ENCODE measurements at places on chromosomes 6 and 20.

- DNase-seq, result no peak
These were observed 222.4 kb downstream of the CD83 start for GRCh38 chr6:14339711-14340584.

- DNase-seq, result peak; percentile 14
These were observed 1.2 kb downstream of the MYB start for GRCh38 chr6:135182071-135183001.

DNA sequence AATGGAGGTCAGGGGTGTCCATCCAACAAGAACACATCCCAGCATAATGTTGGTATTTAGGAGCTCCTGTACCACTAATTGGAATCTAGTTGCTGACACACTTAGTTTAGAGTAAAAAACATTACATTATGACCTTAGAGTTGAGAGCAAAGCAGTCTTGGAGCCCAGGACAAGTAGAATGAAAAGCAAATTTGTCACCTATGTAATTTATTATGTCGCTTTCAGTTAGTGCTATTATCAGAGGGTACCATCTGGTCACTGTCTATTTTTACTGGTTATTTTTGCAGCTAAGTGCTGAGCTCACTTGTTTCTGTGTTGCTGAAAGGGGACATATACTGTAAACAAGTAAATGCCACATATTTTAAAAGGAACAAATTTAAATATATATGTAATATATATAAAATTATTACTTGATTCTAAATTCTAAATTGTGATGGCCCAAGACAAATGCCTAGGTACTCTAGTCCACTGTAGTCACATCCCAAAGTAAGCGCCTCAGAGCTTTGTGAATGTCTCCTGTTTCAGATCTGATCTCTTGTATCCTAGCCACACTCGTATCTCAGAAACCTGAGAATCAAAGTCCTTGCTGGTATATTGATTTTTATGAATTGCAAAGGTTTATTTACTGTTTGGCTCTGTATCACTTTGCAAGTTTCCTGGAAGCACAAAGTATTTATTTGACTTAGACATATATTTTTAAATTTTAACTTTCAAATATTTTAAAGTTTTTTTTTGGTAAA lies 148.6 kb upstream of the MAN1A1 start:
- no peak for DNase-seq

GRCh38 chr6:39952167-39952566 lies 17.9 kb upstream of the MOCS1 start:
- no peak for DNase-seq

DNA sequence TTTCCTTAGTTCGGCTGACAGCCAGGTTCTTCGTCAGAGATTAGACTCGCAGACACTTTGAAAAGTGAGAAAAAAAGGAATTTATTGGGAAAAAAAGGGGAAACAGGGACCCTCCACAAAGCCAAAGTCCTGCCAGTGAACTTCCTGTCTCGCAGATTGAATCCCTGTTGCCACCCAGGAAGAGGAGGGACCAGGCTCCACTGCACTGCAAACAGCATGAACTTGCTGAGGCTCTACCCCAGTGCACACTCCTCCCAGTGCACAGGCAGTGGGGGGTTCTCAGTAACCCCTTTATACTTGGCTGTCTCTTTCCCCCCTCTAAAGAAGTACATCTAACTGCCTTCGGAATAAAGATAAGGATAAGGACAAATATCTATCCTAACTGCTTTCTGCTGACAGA lies 959.0 kb downstream of the GRIK2 start:
- DNase-seq, result no peak

- no peak for DNase-seq
These were observed 210.1 kb upstream of the CCN2 start for GRCh38 chr6:132161283-132161682.

DNA sequence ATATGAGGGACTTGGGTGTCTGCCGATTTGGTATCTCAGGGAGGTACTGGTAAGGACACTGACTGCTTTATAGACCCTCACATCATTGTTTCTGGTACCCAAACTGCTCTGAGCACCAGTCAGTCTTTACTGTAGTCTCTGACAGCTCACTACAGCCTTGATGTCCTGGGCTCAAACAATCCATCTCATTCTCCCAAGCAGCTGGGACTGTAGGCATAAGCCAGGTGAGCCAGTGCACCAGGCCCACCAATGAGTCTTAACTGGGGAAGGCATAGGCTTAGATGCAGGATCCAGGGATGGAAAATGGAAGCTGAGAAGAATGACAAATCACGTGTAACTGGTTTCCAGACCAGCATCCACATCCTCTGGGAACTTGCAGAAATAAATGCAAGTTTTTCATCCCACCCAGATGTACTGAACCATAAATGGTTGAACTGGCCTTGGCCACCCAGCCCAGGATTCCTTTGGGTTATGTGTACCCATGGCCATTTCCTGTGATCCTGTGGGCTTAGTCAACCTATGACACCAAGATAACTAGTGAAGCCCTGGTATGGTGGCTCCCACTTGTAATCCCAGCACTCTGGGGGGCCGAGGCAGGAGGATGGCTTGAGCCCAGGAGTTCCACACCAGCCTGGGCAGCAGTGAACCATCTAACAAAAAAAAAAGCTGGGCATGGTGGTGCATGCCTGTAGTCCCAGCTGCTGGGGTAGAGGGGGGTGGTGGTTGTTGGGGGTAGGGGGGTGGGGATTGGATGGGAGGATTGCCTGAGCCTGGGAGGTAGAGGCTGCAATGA lies 5.8 kb downstream of the TUBB start:
- no peak for DNase-seq

- DNase-seq, result no peak
These were observed 49.3 kb downstream of the SPATA2 start for GRCh38 chr20:49866051-49866450.

GRCh38 chr6:27867945-27868300 lies 44.3 kb downstream of the OR2B2 start:
- DNase-seq, result no peak

DNA sequence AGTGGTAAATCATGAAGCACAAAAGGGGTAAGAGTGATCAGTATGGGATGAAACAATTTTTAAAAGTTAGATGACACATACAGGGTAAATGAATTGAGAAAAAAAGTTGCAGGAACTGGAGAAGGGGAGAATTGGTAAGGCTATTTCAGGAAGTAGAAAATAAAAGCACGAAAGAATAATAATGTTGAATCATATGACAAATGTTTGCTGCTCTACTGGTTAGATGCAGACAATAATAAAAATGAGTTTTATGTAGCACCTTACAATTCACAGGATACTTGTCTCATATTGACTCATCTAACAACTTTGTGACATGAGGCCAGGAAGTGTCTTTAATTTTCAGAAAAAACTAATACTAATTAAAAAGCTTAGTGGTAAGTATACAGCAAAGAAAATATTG lies 566.5 kb upstream of the MARCKS start:
- no peak for DNase-seq

- DNase-seq, result no peak
These were observed 664.3 kb downstream of the RFPL4B start for GRCh38 chr6:113011389-113011788.

- no peak for DNase-seq
These were observed 127.8 kb downstream of the SOD2 start for GRCh38 chr6:159565181-159565710.

DNA sequence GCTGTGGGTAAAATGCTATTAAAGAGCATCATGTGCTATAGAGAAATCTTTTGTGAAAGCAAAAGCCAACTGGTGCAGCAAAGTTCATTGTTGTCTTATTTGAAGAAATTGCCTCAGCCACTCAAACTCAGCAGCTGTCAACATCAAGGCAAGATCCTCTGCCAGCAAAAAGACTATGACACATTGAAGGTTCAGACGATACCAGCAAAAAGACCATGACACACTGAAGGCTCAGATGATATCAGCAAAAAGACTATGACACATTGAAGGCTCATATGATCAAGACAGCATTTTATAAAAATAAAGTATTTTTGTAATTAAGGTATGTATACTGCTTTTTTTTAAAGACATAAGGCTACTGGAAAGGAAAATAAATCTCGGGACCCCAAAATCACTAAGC lies 118.4 kb upstream of the RUNX2 start:
- DNase-seq, result no peak

- DNase-seq, result no peak
These were observed 606.7 kb upstream of the CITED2 start for GRCh38 chr6:139981066-139981624.

DNA sequence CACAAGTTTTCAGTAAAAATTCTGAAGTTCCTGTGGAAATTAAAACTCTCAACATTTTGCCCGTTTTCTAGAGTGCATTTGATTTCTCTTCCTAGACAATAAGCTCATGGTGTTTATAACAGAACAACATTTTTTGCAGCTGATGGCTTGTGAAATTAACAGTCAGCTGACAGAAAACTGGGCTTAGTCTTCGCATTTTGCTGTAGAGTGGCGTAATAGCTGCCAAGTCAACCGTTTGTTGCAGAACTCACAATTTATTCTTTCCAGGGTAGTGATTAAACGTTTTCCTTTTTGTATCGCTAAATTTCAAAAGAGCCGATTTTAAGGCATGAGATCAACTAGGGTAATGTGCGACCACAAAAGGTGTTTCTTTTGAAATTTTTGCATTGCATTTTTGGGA lies 1.4 kb downstream of the SPO11 start:
- DNase-seq, result peak; percentile 62

GRCh38 chr6:90466154-90466940 lies 120.5 kb downstream of the MAP3K7 start:
- DNase-seq, result no peak

GRCh38 chr6:99390896-99391295 lies 3.1 kb downstream of the COQ3 start:
- DNase-seq, result no peak

DNA sequence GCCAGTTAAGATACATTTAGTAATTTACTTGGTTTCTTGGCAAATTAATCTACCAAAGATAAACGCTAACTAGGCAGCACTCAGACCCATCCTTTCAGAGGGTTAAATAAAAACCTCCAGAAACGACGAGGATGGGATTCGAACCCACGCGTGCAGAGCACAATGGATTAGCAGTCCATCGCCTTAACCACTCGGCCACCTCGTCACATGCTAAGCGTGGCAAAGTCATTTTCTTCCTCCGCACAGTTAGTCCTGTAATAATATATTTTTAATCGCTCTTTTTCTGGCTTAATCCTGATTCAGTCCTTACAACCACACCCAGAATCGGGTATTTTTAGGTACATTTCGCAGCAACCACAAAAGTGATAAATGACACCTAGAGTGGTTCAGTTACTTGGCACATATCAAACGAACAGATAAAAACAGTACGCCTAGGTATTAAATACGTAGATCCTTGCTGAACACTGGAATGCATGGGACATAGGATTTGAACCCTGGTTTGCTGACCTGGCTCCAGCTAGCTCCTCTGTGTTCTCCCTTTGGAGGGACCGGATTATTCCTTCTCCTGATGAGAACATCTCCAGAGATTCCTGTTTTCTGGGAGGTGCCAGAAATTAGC lies 71.6 kb downstream of the GPX5 start:
- DNase-seq, result peak; percentile 27

- no peak for DNase-seq
These were observed 8.6 kb downstream of the GJA1 start for GRCh38 chr6:121443971-121444541.

DNA sequence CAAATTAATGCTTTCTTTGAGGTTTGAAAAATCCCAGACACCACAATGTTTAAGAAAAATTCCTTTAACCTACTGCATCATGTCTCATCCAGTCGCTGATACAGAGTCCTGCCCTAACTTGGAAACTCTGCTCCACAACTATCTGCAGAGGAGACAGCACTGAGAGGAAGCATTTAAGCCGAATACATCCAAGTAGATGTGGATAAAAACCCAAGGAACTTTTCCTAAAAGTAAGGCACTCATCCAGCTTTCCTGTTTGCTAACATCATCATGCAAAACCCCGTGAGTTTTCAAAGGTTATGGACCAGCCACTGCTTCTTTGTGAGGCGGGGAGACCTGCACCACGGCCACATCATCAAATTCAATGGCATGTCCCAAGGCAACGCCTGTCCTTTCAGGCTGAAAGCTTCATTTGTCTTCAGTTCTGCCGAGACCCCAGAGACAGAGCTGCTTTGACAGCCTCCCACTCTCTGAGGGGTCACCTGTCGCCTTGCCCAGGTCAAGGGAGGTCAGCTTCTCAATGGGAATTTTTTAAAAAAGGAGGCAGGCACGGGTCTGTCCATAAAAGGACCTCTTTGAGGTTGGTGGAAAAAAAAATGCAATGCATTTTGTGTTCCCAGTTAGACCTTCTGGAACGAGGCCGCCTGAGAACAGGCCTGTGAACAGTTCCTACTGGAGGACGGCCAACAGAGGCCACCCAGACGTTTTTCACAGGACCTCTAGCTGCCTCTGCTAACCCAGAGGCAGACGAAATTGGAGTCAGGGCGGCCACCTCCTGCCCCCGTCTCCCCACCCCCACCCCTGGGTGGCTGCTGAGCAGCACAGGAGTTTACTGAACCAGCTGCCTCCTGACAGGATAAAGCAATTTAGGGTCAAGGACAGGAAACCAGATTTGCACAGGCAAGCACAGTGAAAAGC lies 142.5 kb upstream of the HDDC2 start:
- no peak for DNase-seq

DNA sequence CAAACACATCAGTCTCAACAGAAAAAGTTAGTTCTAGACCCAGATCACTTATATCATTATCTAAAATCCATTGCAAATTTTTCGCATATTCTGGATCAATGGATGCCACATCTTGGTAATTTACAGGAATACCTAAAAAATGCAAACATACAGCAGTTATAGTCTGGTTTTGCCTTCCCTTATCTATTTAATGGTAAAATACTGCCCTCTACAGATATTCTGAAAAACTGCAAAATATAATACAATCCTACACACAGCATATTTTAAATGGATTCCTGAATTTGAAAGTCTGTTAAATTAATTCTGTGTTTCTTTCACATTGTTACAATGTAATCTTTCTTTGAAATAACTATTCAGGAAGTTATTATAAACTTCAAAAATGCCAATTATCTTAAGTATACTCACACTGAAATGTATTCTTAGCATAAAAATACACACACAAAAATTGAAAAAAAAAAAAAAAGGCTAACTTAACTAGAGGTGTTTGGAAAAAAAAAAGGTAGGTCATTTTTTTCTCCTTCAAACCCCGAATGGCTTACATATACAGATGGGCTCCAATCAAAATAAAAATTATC lies 88.4 kb downstream of the HACE1 start:
- no peak for DNase-seq

- DNase-seq, result no peak
These were observed 150.8 kb downstream of the TMEM200A start for GRCh38 chr6:130516604-130517003.

DNA sequence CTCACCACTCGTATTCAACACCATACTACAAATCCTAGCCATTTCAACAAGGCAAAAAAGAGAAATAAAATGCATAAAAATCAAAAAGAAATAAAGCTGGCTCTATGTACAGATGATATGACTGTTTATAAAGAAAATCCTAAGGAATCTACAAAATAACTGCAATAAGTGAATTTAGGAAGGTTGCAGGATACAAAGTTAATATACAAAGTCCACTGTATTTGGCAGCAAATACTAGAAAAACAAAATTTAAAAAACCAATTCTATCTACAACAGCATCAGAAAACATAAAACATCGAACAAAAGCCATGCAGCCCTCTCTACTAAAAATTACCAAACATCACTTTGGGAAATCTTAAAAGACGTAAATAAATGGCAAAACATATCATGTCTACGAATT lies 47.6 kb downstream of the RANBP9 start:
- no peak for DNase-seq

Data from HL-60 (cell line).